ENCODE measurements at places on chromosomes 3 and 15.

- no peak for DNase-seq
Measured at GRCh38 chr3:25293736-25294135, 134.3 kb upstream of the RARB start.

DNA sequence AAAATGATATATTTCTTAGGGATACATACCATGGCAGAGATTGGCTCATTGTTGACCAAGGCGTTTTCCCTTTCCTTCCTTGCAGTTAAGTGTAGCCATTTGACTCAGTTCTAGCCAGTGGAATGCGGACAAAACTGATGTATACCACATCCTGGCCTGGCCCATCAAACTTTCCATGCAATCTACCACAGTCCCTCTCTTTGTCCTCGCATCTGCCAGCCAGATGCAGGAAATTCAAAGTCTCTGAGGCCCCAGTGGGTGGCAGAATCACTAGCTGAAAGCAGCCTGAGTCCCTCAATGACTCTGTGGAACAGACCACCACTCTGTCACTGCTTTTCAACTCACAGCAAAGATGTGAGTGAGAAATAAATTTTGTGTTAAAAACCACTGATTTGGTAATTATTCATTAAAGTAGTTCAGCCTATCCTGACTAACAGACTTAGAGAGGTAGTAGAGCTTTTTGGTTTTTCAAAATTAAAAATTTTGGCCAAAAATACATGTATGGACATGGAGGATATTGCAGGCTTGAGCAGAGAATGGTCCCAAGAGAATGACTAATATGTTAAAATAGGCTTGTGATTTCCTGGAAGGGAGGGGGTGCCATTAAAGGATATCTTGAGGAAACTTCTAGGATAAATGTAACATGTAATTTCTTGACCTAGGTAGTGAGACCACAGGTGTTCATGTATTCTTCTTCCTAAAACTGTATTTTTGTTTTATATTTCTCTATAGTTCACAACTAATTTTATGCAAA lies 10.9 kb downstream of the LRRFIP2 start:
- DNase-seq = no peak

- DNase-seq = no peak
Measured at GRCh38 chr3:156680243-156680914, 6.0 kb downstream of the TIPARP start.

DNA sequence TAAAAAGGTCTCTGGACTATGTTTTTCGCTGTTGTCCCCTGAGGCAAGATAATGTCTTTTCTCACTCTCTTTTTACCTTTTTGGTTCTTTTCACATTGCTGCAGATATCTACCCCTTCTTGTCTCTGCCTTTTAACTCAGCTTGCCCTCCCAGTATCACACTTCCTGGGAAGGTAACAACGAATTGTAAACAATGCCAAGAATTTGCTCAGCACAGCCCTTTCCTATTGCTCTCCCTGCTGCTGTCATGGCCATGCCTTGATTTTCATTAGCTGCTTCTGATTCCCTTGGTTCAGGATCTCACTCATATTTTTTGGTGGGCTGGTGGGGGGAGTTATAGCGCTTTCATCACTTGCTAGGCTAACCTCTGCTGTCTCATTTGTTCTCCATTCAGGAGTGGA lies 123.1 kb upstream of the DPH6 start:
- DNase-seq = no peak

GRCh38 chr15:68145706-68146105 lies 59.4 kb downstream of the CALML4 start:
- no peak for DNase-seq

GRCh38 chr3:184169896-184170875 lies 4.5 kb upstream of the AP2M1 start:
- no peak for DNase-seq

DNA sequence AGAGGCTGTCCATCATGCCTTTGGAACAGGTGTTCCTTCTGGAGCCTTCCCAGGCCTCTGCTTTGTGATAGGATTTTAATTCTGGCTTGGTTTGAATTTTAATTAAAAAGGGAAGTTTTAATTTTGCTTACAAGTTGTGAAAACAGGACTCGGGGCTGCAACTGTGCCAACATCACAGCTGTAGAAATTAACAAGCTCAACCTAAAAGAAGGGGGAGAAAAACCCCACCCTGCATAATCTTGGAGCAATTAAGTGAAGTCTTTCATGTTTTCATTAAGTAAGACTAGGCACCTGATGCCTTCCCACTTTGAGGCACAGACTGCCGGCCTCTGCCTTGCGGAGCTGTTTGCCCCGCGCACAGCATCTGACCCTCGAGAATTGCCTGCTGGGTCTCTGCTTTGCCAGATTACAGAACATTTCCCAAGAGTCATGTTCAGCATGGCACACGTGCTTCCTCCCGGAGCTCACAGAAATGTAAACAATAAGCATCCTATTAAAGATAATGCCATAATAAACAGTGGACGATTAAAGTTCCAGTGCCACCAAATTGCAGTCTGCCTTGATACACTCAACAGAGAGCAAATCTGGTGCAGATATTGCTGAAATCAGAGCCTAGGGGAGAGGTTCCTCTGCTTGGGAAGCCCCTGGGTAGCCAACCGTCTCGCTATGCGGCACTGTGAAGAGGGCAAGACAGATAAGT lies 364.2 kb downstream of the LRTM1 start:
- DNase-seq = no peak

- no peak for DNase-seq
Measured at GRCh38 chr3:106392915-106393314, 524.1 kb upstream of the CBLB start.

DNA sequence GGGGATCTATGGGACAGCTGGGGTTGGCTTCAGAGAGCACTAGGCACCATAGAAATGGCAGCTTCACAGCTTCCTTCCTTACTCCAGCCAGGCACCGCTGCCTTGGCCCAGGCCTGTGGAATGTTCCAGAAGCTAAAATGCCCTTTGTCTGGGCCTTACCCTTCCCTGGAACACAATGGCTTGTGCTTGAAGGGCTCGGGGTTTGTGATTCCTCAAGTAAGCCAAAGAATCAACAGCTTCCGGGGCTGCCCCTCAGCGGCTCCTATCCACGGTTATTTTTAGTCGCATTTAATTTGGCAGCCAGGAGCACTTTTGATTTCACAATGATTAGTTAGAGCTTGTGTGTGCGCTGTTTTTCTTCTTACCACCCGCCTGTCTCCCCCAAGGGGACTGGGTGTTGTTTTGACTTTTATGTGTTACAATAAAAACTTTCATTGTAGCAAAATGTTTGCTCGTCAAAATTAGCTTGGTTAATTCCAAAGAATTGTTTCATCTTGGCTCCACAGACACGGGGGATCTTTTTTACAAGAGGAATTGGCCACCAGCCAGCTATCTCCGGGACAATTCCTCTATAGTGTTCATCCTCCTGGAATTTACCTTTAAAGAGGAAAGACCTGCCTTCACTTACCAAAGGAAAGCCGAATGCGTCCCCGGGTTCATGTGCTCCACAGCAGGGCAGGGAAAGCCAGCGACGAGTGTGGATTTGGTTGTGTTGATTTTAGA lies 73.8 kb downstream of the TLE3 start:
- no peak for DNase-seq

GRCh38 chr15:88655103-88655553 lies 16.3 kb downstream of the ISG20 start:
- DNase-seq = no peak

DNA sequence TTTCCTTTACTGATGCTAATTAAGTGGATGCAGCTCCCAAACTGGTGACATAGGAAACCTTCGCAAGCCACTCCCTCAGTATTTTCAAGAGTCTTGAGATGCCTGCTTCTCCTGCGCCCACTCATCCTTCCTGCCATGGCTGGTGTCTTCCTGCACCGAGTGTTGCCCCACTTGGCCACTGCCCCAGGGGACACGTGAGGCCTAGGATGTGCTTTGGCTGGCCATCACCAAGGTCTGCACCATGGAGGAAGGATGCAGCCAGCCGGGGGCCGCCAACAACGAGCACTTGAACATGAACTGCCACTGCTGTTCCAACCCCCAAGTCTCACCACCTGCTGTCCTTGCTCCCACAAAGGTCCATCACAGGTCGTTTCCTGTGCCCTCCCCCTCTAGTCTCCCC lies 34.1 kb downstream of the EPHB3 start:
- DNase-seq = no peak

- no peak for DNase-seq
Measured at GRCh38 chr3:189673535-189673934, 42.3 kb downstream of the TP63 start.

DNA sequence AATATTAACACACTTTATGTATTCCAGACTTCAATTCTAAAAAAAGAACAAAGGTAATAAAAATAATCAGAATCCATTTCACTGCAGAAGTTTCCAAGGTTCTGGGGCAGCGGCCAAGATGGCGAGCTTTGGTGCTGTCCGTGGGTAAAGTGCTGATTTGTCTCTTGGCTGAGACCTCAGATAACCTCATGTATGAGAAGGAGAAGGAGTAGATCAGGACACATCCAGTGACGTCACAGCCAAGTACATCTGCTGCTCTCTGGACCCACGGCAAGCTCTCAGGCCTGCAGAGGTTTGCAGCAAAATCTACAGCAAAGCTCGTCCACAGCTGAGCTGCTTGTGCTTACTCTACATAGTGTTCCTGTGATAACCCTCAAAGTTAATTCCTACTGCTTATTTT lies 165.7 kb downstream of the MAGI1 start:
- DNase-seq = no peak

GRCh38 chr15:98519767-98520550 lies 128.4 kb upstream of the IGF1R start:
- no peak for DNase-seq

- DNase-seq = no peak
Measured at GRCh38 chr15:85543741-85544155, 163.3 kb downstream of the AKAP13 start.

DNA sequence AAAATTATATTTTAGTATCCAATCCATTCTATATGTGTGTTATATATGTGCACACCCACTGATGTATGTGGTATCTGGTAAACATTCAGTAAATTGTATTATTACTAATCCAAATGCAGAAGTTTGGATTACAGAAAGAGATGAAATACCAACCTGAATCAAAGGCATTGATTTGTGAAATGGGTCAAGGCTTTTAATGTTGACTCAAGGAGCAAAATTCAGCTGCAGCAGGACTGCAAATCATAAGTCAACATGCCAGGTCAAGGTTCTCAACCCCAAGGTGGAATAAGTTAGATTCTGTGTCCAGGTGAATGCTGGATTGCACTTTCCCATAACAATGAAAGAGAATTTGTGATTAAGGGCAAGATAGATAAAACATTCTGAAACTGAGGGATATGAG lies 190.7 kb downstream of the GAP43 start:
- DNase-seq = no peak

- DNase-seq = no peak
Measured at GRCh38 chr3:189158034-189158433, 13.7 kb upstream of the TPRG1 start.

DNA sequence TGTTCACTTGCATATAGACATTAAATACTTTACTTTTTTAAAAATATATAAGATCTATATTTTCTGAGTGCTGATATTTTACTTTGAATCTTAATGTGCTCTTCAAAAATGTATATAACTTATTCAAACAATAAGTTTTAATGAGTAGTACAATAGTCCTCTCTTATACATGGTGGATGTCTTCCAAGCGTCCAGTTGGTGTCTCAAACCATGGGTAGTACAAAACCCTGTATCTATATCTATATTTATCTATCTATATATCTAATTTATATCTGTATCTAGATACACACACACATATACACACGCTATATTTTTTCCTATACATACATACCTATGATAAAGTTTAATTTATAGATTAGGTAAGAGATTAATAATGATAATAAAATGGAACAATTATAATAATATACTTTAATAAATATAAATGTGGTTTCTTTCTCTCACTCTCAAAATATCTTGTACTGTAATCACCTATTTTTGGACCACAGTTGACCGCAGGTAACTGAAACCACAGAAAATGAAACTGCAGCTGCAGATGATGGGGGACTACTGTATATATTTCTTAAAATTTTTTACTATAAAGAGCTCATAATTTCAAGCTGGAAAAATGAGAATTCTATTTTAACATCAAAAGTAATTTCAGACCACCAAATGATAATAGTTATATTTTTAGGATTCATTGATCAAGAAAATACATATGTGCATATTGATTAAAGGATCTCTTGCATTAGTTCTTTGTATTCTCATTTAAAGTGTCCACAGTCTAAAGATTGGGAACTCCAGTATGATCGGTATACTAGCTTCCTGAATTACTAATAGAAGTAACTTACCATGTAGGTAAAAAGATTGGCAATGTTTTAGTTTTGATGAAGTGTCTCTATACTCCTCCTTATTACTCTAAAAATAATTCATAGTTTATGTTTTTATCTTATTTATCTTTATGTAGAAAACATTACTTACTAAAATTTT lies 215.1 kb upstream of the MLF1 start:
- DNase-seq = no peak

- no peak for DNase-seq
Measured at GRCh38 chr3:71423151-71423906, 160.2 kb downstream of the FOXP1 start.

DNA sequence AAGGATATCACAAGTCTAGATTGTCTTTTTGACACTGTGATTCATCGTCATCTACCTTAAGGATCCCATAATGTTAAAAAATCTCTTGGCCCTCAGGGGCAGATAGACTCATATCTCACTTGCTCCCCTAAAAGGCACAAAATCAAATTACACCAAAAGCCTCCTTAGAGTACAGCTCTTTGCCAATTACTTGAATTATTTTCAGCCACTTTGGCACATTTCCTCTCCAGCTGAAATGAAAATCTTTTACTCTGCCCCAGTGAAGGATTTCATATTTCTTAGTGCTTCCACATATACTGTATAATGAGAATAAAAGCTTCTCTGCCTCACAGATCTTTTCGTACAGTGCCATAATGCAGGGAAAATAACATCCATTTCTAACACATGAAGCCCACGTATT lies 190.7 kb upstream of the GBE1 start:
- no peak for DNase-seq

GRCh38 chr15:101264911-101265641 lies 12.2 kb downstream of the SELENOS start:
- DNase-seq = no peak

DNA sequence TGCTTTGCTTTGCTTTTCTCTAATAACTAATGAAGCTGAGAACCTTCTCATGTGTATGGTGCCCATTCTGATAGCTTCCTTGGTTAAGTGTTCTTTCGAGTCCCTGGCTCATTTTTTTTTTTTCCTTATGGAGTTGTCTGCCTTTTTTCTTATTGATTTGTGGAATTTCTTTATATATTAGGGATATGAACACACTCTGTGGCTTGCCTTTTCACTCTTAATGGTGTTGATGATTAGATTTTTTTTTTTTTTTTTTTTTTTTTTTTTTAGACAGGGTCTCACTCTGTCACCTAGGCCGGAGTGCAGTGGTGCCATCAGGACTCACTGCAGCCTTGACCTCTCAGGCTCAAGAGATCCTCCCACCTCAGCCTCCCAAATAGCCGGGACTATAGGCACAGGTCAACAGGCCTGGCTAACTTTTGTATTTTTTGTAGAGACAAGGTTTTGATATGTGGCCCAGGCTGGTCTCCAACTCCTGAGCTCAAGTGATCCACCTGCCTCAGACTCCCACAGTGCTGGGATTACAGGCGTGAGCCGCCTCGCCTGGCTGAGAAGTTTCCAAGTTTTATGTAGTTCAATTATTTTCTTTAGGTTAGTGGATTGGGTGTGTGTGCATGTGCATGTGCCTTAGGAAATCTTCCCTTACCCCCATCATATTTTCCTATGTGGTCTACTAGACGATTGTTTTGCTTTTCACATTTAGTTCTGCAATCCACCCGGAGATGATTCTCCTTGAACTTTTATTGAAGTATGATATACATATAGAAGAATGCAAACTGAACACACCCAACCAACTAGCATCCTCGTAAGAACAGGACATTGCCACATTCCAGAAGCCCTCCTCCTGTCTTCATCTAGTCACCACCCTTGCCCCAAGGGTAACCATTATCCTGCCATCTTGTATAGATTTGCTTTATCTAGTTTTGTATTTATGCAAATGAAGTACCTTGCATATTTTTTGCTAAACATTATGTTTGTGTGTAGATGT lies 1.7 kb upstream of the SNRPA1 start:
- DNase-seq = no peak
